ENCODE measurements at places on chromosomes 3 and 15.
A peak's percentile ranks its signal among the peaks of the same experiment; 100 is the strongest.

DNA sequence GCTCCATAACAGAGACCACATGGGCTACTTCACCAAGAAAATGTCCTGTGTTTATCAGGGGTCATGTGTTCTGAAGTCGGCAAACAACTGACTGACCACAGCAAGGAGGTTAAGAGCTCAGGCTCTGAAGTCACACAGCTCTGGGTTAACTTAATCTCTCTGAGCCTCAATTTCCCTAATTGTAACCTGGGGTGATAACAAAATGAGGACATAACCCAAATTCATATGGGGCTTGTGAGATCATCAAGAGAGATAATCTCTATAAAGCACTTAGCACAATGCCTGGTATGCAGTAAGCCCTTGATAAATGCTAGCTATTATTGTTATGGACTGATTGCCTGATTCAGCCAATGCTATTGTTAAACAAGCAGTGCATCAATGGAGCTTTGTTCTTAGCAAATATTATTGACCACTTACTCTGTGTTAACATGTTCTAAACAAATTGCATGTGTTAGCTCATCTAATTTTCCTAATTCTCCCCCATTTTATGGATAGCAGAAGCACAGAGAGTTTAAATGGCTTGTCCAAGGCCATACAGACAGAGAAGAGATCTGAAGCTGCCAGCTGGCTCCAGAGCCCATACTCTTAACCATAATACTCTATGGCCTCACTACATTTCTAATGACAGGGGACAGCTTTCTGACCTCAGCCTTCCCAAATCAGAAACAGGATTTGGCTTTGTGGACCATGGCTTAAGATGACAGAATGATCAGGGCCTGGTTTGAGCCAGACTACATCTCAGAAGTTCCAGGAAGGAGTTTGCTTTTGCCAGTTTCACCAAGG is 78.3 kb downstream of the SHQ1 start:
- H3K4me3 ChIP-seq: no peak overlapping the region
- H3K4me1 ChIP-seq: no peaks in the 10 kb centered on the region
- peaks cover 2% of the 10 kb centered on the region for H3K36me3 ChIP-seq
- DNase-seq: no peak
- H3K27ac ChIP-seq: no peak overlapping the region
- H3K27me3 ChIP-seq: no peaks in the 10 kb centered on the region

DNA sequence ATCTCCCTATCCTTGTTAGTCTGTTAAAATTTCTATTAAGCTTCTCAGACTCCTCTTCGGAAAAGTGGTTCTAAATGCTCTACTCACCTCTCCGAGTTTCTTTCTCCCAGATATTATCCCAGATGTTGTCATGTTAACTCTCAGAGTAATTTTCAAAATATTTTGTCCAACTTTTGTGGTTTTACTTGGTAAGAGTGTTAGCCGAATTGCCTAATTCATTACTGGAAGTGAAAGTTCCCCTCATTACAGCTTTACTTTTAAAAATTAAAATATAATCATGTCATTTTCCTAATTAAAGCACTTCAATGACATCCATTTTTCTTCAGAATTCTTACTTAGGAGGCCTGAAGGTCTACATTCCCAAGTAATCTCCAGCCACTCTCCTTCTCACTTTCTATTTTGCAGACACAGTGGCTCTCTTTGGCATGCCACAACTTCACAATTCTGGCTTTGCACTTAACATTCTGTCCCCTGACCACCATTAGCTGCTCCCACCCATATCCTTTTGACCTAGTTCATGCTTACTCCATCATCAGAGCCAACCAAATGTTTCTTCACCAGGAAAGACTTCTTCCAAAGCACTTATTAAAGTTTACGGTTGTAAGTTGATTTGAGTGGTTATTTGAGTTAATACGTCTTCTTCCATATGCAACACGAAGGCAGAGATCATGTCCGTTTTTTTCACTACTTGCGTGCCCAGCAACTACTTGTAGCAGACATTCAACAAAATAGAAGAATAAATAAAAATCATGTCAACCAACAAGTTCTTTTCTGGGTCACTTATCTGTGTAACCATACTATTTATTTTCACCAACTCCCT is 10.2 kb upstream of the TIPARP start:
- H3K4me1 ChIP-seq: no peaks in the 10 kb centered on the region
- no peaks in the 10 kb centered on the region for H3K27me3 ChIP-seq
- DNase-seq: no peak
- no peak overlapping the region for H3K27ac ChIP-seq
- no peaks in the 10 kb centered on the region for H3K36me3 ChIP-seq
- H3K4me3 ChIP-seq: no peak overlapping the region

GRCh38 chr3:100630664-100631063 is 21.3 kb downstream of the ADGRG7 start:
- H3K4me3 ChIP-seq: no peak overlapping the region
- H3K27ac ChIP-seq: no peak overlapping the region
- no peaks in the 10 kb centered on the region for H3K27me3 ChIP-seq
- no peak for DNase-seq
- H3K4me1 ChIP-seq: no peaks in the 10 kb centered on the region

GRCh38 chr3:166554023-166554422 is 716.8 kb upstream of the BCHE start:
- no peaks in the 10 kb centered on the region for H3K4me1 ChIP-seq
- H3K36me3 ChIP-seq: no peaks in the 10 kb centered on the region
- H3K4me3 ChIP-seq: no peak overlapping the region
- no peaks in the 10 kb centered on the region for H3K27me3 ChIP-seq
- no peak overlapping the region for H3K27ac ChIP-seq
- no peak for DNase-seq

DNA sequence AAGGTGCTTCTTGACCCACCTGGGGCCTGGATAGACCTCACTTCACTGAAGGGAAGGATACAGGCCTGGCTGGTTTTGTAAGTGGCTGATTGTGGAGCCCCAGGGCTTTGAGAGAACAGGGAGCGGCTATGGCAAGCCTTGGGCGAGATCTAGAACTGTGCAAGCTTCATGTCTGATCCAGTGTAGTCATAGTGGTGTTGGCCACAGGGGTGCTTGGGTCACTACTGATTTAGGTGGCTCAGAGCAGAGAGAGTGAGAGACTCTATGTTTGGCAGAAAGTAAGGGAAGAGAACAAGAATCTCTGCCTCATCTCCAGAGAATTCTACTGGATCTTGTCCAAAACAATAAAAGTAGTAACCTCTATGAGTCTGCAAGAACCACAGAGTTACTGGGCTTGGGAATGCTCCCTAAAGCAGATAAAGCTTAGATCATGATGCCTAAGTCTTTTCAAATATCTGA is 394.2 kb upstream of the EPHA3 start:
- no peaks in the 10 kb centered on the region for H3K4me1 ChIP-seq
- no peak for DNase-seq
- H3K4me3 ChIP-seq: no peak overlapping the region
- H3K27ac ChIP-seq: no peak overlapping the region
- H3K36me3 ChIP-seq: no peaks in the 10 kb centered on the region

DNA sequence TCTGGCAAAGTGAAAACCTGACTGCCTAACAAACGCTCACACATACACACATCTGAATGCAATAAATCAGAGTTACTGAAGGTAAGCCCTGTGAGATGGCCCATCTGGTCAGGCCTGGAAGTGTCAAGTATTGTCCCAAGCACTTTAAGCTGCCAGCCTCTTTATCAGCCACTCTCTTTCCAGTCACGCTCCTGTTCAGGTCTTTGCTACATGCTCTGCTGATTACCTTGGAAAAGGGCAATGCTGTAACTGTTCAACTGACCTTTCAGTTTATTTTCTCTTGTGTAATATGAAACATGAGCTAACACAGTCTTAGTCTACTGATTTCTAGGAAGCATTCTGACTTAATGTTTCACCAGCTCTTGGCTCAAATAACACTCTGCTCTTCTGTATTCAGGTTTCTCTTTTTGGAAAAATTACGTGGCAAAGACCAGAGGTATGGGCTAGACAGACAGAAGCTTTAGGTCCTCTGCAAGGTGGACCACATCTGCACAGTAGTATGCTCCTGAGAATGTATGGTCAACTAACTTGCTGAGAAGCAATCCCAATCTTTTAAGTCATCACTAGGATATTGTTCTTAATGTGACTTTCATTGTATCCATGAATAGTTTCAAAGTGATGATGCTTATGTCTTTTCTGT is 44.5 kb downstream of the GBE1 start:
- peaks cover 3% of the 10 kb centered on the region for H3K4me1 ChIP-seq
- no peaks in the 10 kb centered on the region for H3K36me3 ChIP-seq
- no peak overlapping the region for H3K27ac ChIP-seq
- DNase-seq: no peak

DNA sequence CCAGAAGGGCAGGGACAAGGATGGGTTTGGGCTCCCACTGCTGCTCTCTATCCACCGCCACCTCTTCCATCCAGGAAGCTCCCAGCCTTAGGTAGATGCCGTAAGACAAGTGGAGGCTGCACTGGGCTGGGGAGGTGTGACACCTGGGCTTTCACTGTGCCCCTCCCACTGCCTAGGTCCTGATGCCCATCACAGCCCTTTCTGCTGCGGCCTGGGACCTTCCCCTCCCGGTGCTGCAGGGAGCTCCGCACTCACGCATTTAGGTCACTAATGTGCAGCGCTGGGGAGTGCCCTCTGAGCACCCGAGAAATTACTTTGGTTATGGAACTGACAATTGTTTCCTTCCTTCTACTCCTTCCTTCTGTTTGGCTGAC is 850 bp downstream of the LTF start:
- peak; percentile 59 for DNase-seq
- peaks cover 2% of the 10 kb centered on the region for H3K27me3 ChIP-seq
- no peak overlapping the region for H3K4me3 ChIP-seq
- no peaks in the 10 kb centered on the region for H3K36me3 ChIP-seq
- no peaks in the 10 kb centered on the region for H3K4me1 ChIP-seq

DNA sequence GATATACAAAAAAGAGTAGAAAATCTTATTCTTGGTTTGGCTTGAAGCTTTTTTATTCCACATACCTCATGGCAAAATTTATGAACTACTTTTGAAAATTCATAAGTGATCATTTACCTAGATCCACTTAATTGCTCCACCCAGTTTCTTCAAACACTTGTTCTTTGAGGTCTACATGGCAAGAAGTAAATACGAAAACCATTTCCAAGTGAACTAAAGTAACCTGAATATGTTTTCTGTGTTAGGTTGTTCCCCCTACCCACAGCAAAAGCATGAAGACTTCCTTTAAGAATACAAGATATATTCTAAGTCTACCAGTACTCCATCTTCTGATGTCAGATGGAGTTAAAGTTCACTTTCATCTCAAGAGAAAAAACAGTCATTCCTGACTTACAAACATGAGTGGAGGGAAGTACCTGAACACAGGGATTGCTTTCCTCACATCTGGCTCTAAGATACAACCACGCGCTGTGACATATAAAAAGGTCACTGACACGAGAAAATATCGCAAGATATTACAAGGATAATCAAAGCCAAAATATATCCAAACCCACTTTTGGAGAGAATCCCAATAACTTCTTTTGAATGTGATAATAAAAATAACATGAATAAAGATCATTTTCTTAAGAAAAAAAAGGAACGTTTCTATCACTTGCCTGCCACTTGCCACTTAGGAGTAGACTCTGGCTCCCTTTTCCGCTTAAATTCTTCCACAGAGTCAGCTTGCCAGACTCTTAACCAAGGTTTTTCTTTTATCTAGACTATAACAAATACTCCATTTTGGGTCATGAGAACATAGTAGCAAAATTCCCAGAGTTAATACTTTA is 424.5 kb downstream of the TIGIT start:
- no peak overlapping the region for H3K27ac ChIP-seq
- no peak for DNase-seq
- no peaks in the 10 kb centered on the region for H3K36me3 ChIP-seq
- no peak overlapping the region for H3K4me3 ChIP-seq

GRCh38 chr3:16151109-16151508 is 23.4 kb upstream of the GALNT15 start:
- H3K4me1 ChIP-seq: no peaks in the 10 kb centered on the region
- peak; percentile 93 for DNase-seq
- H3K27ac ChIP-seq: no peak overlapping the region
- H3K27me3 ChIP-seq: no peaks in the 10 kb centered on the region
- no peak overlapping the region for H3K4me3 ChIP-seq

DNA sequence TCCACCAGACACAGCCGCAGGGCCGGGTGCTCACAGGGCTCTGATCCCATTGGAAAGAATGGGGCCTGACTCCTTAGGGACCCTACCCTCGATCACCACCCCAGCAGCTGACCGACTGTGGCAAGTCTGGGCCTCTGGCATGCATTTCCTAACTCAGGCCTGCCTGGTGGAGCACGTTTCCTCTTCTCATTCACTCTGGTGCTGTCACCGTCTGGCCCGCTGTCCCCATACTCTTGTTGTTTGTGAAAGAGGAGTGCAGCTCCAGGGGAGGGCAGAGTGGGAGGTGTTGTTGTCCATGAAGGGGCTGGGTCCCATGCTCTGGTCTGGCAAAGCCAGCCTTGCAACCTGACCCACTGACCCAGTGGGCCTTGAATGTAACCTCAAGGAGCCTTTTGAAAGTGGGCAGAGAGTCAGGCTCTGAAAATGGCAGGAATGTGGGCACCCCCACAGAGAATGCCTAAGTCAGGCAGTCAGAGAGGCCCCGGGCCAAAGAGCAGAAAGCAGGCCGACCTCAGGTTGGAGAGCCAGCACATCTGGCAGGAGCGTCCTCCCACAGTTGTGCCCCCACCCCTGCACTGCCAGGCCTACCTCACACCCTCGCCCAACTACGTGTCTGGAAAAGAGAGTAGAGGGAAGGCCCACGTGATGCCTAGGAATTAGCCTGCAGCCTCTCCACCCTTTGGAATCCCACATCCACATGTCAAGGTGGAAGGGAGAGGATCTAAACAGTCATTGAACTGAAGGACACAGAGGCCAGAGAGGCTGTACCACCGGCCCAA is 10.9 kb downstream of the SEMA7A start:
- no peaks in the 10 kb centered on the region for H3K27me3 ChIP-seq
- peak overlapping the region; percentile 3 for H3K27ac ChIP-seq
- H3K36me3 ChIP-seq: no peaks in the 10 kb centered on the region
- no peaks in the 10 kb centered on the region for H3K4me1 ChIP-seq
- DNase-seq: no peak

DNA sequence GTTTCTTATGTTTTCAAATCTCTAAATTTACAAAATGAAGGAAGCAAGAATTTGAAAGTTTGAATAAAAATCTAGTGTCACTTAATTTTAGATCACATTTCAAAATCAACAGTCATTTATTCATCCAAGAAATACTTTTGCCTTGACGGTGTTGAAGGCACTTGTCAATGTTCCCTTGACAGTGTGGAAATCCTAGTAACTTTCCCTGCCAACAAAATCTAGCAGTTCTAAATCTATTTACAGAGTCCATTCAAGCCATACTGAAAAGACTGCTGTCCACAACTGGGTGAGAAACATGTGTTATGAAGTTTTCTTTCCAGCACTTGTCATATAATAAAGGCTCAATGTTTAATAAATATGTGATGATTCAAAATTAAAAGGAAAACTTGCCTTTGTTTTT is 8.6 kb upstream of the MAP2K5 start:
- no peaks in the 10 kb centered on the region for H3K36me3 ChIP-seq
- DNase-seq: no peak
- H3K27ac ChIP-seq: no peak overlapping the region
- peaks cover 2% of the 10 kb centered on the region for H3K4me1 ChIP-seq
- H3K4me3 ChIP-seq: no peak overlapping the region

- no peak overlapping the region for H3K27ac ChIP-seq
- no peaks in the 10 kb centered on the region for H3K27me3 ChIP-seq
- no peak overlapping the region for H3K4me3 ChIP-seq
- H3K4me1 ChIP-seq: peaks cover 6% of the 10 kb centered on the region
Observed at GRCh38 chr3:189455641-189456417, 175.4 kb upstream of the TP63 start.

Measured in aorta (tissue), 5 donors.